Osteoblast (primary cell): ENCODE measurements at places on chromosomes 2 and 18. TPM values are rescaled to one million over a fixed set of nuclear protein-coding genes. Genes with fewer than 3 reads are reported as not detected.

DNA sequence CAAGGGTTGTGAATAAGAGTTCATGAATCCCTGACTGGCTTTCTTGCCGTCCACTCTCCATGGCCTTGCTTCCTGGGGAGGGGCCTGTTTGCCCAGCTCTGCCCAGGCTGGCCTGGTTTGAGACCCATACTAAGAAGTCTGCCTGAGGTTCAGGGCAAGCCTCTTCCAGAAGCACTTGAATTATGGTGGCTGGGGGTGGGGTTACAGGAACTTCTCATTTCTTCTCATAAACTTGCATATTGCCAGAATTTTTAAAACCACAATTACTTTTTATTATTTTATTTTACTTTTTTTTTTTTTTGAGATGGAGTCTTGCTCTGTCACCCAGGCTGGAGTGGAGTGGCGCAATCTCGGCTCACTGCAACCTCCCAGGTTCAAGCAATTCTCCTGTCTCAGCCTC, 42.0 kb downstream of the GORASP2 start:
- peak; percentile 81 for DNase-seq

- no peak for DNase-seq
Measured at GRCh38 chr2:198279026-198279425, 474.6 kb downstream of the PLCL1 start.

DNA sequence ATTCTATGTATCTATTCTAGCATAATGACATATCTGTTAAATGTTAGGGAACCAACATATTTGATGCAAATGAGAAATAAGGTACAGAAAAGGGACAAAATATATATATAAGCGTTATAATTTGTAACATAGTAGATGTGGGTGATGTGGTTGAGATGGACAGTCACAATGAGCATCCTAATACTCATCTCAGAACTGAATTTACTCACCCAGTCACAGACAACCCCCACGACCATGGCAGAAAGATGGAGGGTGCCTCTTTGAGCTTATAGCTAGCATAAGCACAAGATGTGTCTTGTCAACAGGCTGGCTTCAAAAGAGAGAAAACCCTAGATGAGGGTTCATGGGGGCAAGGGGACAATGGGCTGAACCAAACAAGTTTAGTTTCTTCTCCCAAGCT, 9.1 kb upstream of the DSG3 start:
- no peak for DNase-seq

- peak; percentile 83 for DNase-seq
Measured at GRCh38 chr18:11745521-11745920, 56.5 kb downstream of the GNAL start.

DNA sequence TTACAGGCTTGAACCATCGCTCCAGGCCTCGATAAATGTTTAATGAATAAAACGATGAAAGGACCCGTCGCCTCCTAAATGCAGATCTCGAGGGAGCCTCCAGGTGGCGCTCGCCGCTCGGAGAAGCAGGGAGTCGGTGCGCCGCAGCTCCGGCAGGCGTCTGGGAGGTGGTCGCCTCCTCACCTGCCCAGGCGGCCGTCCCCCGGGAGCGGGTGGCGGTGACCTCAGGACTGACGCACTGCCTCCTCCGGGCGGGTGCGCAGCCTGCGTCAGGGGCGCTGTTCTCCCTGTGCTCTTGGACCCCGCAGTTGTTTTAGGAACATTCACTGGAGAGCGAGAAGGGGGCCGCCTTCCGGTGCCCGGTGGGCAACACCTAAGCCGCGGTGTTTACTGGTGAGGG, 38.6 kb upstream of the POLE4 start:
- DNase-seq: peak; percentile 88

DNA sequence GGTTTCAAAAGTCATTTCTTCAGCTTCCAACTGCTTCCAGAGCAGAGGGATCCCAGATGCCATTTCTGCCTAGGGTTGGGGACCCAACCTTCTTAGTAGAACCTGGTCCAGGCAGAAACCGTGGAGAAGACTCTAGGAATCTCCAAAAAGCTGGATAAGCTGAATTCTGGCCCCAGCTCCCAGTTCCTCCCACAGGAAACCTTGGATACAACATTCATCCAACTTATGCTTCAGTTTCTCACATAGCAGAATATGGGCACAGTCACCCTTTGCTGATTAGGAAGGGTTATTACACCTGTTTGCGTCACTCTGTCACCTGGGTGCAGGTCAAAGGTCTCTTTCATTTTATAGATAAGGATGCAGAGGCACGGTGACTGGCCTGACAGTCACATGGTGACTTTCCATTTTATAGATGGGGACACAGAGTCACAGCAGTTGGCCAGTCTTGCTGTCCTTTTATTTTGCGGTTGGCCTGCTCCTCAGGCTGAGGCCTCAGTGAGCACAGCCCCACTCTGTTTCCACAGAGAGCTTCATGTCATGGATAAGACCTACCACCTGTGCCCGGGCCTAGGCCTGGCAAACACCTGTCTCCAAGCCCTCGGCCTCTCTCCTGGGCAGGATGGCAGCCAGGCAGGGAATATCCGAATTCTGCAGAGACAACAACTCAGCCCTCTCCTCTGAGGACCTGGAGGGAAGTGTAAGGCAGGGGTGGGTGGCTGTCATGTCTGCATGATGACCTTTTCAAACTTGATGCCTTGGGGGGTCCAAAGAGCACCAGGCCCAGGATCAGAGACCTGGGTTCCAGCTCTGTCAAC, 148.8 kb downstream of the SMAD7 start:
- no peak for DNase-seq

DNA sequence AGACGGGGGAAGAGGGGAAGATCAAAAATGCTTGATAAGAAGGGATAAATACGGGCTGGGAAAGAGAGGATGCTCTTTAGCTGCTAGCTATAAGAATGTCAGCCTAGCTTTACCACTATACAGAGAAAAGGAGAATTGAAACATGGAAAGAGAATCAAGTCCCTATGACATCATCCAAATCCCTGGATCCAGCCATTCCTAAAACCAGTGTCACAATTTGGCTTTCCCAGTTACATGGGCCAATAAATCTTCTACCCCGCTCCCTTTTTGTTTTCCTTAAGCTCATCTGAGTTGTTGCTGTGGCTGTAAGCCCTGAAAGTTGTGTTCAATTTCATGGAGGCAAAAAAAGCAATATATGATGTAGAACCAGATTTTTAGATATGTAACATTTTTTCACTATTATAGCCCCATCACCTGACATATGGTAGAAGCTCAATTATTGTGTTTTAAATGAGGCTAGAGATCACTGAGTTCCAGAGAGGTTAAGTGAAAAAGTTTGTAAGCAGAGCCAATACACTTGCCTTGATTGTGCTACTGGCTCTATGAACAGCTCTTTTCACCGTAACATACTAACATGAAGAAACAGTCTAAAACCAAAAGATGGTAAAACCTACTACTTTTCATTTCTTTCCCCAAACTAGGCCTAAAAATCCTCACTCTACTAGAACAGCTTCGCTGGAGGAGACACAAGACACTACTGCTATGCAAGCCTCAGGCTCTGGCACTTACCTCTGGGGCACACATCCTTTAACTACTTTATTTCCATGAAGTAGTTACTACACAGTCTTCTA, 4.3 kb downstream of the HNRNPLL start:
- no peak for DNase-seq

GRCh38 chr2:4357121-4357520, 653.7 kb downstream of the DCDC2C start:
- no peak for DNase-seq

GRCh38 chr2:173524256-173524955, 169.7 kb downstream of the CDCA7 start:
- DNase-seq: no peak

GRCh38 chr2:57432528-57432927, 614.1 kb upstream of the VRK2 start:
- no peak for DNase-seq

DNA sequence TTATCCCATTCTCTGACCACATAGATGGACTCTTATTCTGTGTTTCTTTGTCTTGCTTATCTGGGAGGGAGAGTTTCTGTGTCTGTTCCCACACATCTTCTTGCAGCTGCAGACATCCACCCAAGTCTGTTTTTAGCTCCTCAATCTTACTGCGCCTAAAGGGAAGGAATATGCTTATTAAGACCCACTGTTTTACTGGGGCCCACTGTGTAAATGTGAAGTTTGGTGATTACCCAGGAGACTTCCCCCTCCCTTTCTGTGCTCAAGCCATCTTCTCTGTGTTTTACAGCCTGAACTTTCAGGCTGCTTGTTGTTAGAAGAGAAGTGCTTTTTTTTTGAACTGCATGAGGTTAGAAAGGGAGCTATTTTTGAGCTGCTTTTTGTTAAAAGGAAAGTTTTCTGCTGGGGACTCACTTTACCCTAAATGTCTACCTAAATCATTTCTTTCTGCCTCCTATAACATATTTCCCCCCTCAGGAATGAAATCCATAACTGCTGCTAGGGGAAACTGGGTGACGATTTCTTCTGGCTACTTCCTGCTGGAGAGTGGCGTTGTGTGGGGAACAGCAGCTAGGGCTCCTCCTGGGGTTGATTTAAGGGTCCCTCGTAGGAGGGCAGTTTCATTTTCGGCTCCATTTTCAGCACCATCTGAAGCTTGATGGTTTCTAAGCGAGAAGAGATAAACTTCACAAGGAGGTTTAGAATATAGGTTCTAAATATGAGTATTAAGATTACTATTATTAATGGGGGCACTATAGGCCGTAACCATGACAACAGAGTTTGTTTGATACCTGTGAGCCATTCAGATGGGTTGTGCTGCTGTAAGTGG, 39.5 kb upstream of the GMCL1 start:
- no peak for DNase-seq

DNA sequence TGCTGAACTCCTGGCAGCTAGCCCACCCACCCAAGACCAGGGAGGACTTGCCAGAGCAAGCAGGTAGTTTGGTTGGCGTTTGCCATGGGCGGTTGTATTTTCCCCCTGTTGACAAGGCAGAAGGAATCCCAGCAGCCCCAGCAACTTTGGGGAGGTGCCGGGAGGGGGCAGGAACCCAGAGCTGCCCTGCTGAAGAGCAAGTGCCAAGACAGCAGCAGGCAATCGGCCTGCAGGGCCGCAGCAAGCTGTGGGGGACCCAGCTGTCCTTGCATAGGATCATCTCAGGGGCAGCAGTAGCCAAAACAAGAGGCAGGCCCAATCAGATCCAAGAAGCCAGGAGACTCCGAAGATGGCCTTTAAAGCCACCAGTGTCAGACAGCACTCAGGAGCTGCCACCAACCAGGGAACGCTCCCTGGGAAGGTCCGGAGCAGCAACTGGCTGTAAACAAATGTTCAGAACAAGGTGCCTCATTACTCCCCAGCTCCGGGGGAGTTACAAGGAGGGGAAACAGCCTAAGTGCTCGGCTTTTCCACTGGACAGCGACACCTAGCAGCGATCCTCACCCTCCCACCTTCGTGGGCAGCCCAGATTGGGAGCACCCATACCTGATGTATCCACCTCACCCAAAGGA, 2.1 kb downstream of the ST8SIA5 start:
- DNase-seq: no peak

DNA sequence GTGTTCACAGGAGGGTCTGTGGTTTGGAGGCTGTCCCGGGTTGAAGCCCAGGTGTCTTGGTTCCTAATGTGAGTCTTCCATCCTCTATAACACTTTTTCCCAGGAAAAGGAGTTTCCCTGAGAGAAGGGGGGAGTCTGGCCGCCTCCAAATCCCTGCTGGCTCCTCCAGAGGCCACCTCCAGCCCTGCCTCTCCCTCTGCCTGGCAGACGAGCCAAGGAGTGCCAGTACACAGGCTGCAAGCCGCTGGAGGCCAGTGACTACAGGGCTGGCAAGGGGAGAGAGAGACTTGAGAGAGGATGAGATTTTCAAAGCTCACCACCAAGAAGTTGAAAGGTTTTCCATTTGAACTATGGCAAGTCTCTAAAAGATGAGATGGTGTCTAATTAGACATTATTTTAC, 154.2 kb upstream of the ID2 start:
- no peak for DNase-seq

DNA sequence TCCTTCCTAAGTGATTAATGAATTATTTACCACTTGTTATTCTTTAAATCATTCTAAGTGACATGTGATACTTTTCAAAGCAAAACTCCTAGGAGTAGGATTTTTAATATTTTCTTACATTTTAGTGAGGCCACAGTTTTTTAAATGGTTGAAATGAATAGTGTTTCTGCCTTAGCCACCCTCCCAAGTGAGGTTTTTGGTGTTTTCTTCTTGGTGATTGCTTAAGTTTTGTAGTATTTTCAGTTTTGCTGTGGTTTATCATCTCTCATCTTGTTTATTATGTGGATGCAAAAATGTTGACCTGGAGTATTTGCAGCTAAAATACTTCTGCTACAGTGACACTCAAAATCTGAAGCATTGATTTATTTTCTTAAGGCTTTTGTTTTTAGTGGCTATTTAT, 9.8 kb downstream of the AFTPH start:
- no peak for DNase-seq

GRCh38 chr2:191863988-191864387, 17.1 kb upstream of the CAVIN2 start:
- DNase-seq: no peak

GRCh38 chr18:63819786-63820185, 44.6 kb downstream of the SERPINB7 start:
- DNase-seq: no peak

DNA sequence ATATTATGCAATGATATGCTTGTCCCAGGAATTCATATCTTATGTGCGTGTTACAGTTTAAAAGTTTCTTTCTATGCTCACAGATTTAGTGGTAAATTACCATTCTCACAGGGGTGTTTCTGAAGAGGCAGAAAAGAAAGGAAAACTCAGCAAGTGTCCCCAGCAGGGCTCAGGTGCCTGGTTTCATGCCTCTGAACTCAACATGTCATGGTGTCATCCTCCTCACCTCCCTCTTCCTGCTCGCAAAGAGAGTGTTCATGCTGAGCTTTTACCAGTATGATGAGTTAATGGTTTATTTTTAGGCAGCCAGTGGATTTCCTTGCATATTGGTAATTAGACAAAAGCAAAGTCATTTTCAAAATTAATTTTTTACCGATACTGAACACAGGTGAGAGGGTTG, 492.9 kb upstream of the ZEB2 start:
- DNase-seq: no peak

DNA sequence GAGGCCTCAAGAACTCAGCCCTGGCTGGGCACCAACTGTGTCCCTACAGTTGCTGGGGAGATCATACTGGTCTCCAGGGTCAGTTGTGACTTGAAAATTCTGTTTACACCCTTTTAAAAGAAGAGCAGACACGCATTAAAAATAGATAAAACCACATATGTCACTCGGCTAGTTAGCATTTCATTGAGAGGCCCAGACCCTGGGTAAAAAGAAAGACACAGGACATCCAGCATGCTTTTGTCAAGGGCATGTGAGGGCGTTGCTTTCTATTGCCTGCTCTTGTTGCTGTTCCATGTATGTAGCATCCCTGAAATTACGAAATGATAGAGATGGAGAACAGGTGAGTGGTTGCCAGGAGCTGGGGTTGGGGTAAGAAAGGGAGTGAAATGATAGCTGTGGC, 94.3 kb downstream of the SEPTIN10 start:
- DNase-seq: peak; percentile 52

The DYSF gene
- 2.7 and 4.3 TPM in 2 replicates for total RNA-seq

The MAP3K19 gene
- not detected in 2 replicates for total RNA-seq

The CCDC138 gene
- 5.1 and 6.5 TPM in 2 replicates for total RNA-seq

The LRRC30 gene
- not detected in 2 replicates for total RNA-seq

The OSR1 gene
- 15.2 and 20.9 TPM in 2 replicates for total RNA-seq

The FAP gene
- 464 and 582 TPM in 2 replicates for total RNA-seq

The GAD1 gene
- total RNA-seq: 0.36 and 0.59 TPM in 2 replicates

The SERPINE2 gene
- total RNA-seq: 658 and 835 TPM in 2 replicates

The NCKAP5 gene
- 1.8 TPM in 2 replicates for total RNA-seq
